ENCODE measurements at places on chromosomes 5 and 9. TPM values are rescaled to one million over a fixed set of nuclear protein-coding genes. Genes with fewer than 3 reads are reported as not detected.

Gene NR5A1
- not detected for total RNA-seq

DNA sequence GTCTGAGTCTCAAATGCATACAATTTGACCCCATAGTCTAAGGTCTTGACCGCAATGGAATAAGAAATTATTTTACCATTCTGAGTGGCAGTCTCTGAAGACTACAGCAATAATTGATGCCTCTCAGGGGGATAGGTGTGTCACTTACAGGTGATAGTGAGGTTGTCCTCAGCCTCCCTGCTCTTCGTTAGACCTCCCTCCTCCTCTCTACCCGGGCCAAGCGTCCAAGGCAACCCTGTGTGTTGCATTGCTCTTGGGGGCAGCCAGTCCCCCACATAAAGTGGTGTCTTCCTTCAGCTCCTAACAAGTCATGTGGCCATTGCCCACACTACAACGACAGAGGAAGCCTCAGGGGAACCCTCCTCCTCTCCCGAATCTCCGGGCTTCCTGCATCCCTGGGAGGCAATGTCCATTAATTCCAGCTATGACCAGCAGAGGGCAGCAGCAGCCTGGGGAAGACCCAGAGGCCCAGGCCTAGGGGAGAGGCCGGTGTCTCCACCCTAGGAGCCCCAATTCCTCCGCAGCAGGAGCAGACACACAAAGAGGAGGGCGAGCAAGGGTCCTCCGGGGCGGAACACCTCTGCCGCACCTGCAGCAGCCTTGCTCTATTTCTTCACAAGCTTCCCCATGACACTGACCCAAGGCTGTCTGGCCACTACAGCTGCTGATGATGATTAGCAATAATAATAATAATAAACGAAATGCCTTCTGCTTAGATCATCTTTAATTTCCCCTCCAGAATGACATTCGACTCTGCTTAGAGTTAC, 134.8 kb downstream of the KCNIP1 start:
- ATAC-seq, result no peak

GRCh38 chr5:173627860-173628392, 11.5 kb upstream of the BOD1 start:
- ATAC-seq, result no peak

- ATAC-seq, result no peak
These were observed 236.6 kb downstream of the DEPDC1B start for GRCh38 chr5:60463179-60463868.

DNA sequence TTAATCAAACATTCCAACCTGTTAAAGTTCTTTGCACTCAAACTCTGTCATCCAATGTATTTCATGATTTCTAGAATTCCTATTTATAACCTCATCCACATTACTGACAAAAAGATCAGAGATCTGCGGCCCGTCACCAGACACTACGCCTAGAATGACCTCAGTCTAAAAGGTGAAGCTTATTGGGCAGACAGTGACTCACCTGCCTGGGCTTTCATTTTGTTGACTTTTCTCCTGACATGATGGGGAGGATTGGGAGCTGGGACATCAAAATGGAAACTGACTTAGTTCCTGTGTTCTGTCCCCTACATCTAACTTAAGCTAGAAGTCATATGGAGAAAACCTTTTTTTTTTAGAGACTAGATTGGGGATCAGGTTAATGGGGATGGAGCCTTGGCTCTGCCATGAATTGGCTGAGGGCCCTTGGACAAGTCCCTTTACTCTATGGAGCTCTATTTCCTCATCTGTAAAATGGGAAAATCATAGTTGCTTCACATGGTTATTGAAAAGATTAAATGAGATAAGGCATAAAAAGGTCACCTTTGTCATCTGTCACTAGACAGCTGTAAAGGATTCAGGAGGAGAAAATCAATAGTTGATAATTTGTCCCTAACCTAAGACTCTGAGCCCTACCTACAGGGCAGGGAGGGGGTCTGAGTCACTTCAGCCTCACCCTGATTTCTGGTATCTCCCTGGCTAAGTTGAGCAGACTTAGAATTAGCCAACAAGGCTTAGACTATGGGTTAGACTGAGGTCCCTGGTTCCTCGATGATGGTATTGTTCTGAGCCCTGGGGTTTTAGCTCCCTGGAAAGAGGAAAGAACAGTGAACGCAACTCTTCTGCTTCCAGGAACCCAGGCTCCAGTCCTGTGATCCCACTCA, 224.8 kb upstream of the TBC1D2 start:
- ATAC-seq, result no peak
